Neural progenitor cell (in vitro differentiated cells): ENCODE measurements at places on chromosomes 11 and 22.
A peak's percentile ranks its signal among the peaks of the same experiment; 100 is the strongest.

DNA sequence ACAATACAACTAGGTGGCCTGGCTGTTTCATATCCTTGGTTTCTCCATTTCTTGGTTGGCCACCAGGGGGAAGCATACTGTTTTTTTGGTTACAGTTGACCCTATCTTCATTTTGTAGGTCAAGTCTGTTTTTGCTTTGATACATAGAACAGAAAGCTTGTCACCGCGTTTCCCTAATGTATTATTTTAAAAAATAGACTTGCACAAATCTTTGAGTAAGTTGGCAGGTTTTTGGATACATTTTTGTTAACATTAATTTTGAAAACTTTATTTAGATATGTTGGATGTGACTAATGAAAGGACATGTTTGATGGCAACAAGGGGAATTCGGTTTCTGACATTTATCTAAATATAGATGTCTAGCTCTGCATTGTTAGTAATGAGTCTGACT is 3.0 kb downstream of the NCR3LG1 start:
- peak; percentile 71 for DNase-seq

DNA sequence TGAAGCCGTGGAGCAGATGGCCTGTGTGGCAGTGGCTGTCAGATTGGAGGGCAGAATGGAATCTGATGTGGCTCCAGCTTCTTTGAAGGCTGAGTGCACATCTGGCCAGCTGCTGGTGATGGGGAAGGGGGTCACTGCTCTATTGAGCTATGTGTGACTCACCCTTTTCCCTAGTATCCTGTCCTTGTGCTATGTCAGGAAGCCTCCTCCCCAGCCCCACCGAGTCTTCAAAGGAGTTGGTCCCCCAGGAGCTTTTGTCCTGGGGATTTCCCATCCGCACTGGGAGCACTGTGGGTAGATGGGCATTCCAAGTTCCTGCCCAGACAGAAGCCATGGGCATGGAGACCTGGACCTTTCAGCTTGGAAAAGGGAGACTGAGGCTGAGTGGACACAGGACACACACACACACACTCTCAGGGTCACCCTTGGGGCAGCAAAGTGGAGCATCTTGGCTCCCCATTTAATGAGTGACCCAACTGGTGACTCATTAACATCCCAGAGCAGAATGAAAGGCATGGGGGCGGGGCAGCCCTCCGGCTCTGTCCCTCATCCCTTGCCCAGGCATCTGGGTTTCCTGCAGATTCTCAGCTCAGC is 3.3 kb downstream of the SERPINH1 start:
- no peak for DNase-seq

DNA sequence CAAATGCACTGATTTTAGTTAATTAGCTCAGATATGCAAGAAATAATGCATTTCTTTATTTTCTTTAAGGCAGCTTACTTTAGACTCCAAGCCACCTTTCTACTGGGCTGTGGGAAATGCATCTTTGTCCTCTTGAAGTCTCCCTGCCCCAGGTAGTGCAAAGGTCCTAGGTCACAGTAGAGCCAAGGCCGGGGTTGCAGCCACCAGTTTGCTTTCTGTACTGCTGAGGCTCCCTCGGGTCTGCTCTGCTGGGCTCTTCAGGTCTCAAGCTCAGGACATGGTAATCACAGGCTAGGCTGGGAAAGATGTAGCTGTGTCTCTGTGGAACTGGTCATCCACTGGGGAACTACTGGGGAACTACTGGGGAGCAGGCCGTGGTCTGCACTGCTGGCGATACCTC is 25.4 kb upstream of the THY1 start:
- DNase-seq = no peak

GRCh38 chr22:24161909-24162308 is 19.4 kb upstream of the SUSD2 start:
- DNase-seq = no peak

DNA sequence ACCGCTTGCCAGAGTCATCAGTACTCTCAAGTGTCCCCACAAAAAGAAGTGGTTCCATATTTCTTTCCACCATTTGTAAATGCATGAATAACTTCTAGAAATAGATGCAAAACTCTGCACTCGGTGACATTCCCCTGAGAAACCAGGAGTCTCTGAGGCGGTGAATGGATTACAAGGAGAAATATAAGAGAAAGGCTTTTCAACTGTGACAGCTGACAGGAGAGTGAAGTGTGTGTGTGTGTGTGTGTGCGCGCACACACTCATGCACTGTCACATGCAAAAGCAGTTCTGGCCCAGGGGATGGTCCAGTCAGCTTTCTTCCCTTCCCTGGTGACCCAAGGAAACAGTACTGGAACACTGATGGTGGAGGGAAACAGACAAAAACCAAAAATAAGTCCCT is 710.0 kb downstream of the OPCML start:
- DNase-seq = no peak

GRCh38 chr11:1918436-1919315 is 827 bp upstream of the TNNT3 start:
- no peak for DNase-seq

- DNase-seq = no peak
These were observed 106.3 kb upstream of the PITPNB start for GRCh38 chr22:28025333-28025732.

DNA sequence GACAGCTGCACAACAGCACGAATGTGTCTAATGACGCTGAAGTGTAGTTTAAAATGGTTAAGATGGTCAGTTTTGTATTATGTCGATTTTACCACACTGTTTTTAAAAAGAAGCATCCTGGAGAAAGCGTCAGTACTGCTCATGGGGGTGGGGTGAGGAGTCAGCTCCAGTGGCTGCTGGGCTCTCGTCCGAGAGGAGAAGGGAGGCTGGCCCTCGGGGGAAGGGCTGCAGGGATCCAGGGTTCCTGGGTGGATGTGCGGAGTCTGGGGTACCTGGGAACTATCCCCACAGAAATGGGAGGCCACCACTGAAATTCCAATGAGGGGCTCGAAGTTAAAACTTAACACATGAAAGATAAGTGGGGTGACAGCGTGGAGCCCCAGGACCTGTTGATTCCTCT is 11.9 kb downstream of the C11orf21 start:
- DNase-seq = no peak

DNA sequence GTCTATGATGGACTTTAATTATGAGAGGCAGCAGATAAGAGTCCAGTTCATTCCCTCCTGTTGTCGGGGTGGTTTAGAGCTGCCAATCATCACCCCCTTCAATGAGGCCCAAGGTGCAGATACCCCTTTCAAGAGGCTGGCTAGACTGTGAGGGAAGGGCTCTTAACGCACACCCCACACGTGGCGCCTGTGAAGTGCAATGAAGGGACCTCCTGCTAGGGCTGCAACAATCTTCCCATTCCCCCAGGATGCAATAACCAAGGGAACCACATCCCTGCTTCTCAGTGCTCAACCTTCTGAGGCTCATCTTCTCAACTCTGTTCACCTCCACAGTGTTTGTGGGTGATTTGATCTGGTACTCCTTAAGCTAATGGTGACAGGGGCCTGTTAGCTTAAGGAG is 19.0 kb downstream of the TENM4 start:
- no peak for DNase-seq

DNA sequence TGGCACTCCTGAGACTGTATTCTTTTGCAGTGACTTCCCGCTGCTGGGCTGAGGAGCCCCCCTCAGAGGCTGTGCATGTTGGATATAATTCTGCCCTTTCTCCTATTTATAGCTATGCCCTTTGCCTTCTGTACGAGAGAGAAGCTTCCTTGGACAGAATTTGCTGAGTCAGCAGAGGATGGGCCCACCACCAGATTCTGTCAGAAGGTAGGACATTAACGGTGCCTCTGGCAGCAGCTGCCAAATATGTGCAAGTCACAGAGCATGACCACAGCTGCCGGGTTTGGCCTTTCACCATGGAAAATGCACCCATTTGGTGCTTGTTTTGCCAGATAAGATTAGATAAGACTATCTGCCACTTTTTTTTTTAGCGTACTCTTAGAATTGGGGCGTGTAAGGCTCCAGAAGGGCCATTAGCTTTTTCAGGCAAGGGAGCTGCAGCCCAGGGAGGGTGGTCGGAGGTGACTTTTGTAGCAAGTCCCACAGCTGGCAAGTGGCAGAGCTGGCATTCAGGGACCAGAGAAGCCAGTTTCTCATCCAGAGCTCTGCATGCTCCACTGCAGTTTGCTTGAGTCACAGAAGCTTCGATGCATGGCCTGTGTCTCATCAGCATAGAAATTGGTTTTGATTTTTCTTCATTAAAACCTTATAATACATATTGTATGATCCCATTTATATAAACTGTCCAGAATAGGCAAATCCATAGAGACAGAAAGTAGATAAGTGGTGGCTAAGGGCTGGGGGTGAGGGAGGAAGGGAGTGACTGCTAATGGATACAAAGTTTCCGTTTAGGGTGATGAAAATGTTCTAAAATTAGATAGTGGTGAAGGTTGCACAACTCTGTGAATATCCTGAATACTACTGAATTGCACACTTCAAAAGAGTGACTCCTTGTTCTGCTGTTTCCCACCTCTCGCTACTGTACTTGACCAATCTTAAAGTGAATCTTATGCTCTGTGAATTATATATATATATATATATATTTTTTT is 15.8 kb downstream of the UPB1 start:
- DNase-seq = no peak
